Cardiac septum (tissue), 1 donor: ENCODE measurements at places on chromosomes 4 and X. TPM values are rescaled to one million over a fixed set of nuclear protein-coding genes. Genes with fewer than 3 reads are reported as not detected.

DNA sequence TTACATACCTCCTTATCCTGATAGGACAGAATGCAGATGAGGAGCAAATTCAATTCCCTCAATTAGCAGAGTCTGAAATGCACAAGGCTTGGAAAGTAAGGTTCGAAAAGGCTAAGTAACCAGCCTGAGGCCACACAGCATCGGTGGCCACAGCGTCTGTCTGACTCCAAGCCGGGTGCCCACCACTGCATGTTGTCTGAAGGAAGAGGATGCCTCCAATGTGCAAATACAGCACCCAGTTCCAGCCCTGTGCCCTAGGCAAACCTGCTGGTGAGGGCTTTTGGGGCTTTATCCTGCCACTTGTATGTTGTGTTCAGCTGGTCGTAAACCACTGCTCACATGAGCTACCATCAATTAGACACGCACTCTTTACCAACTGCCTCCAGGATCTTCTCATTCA is 48.6 kb upstream of the PPP2R2C start:
- DNase-seq, result no peak

- DNase-seq, result no peak
Measured at GRCh38 chr4:108793415-108793814, 30.6 kb upstream of the ETNPPL start.

- DNase-seq, result no peak
Measured at GRCh38 chr4:52711834-52712250, 39.4 kb downstream of the ERVMER34-1 start.

DNA sequence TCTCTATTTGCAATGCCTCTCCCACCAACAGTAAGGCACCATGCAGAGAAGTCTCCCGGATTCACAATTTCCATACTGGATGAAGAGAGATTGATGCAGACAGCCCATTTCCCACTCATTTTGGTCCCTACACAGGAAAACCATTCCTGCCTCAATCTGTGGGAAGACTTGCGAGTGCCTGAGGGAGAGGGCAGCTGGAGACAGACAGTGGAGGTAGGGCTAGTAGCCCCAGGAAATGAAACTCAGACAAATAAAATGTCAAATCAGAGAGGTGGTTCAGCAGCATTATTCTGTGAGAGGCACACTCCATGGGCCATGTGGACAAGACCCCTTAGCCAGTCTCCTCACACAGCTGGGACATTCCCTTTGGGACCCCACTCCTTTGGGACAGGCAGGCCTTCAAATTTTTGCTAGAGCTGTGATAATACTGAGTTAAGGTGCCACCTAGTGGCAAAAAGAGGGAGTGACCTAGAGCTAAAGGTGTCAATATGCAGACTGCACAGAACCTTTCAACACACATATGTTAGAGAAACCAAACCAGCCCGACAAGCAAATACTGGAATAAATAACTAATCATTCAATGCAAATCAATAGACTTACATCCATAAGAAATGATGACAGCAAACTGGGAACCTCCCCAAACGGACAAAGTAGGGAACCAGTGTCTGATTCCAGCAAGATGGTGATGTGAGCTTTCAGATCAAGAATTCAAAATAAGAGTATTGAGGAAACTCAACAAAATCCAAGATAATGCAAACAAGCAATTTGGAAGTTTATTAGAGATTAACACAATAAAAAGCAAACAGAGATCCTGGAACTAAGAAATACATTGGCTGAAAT is 1865.3 kb upstream of the AGA start:
- no peak for DNase-seq

DNA sequence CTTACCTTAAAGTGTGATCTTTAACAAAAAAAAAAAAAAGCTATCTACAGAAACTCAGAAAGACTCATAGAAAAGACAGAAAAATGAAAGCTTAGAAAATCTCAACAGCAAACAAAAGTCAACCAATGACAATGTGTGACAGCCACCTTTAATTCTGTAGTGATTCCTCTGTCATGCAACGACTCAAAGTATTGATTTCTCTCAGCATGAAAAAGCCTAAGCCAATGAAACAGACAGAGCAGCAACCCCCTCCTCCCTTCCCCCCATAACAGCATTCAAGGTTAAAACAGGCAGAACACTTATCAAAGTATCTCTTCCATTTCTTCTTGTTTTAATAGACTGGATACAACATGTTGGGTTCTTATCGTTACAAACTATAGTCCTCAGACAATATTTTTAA is 112.5 kb downstream of the MAB21L2 start:
- DNase-seq, result no peak

- no peak for DNase-seq
Measured at GRCh38 chr4:68570122-68570507, 6.0 kb downstream of the UGT2B17 start.

- no peak for DNase-seq
Measured at GRCh38 chrX:133580625-133581024, 165.3 kb upstream of the GPC4 start.

DNA sequence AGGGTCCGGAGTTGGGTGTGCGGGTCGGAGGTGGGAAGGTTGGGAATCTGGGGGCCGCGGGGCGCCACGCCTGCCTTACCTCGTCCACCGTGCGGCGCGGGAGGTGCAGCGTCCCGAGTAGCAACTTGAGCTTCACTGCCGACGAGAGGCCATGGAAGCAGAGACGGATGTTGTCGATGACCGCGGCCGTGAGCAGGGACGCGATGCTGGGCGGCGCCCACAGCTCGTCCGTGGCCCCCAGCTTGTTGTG is 178 bp downstream of the NELFA start:
- DNase-seq, result no peak

Gene ZNF185
- total RNA-seq, result 1.4 TPM

Gene PROM1
- total RNA-seq, result 12.6 TPM

Gene RAI2
- total RNA-seq, result 37.5 TPM

Gene CXCL10
- total RNA-seq, result 2.3 TPM
